ENCODE measurements at places on chromosomes 4 and X. TPM values are rescaled to one million over a fixed set of nuclear protein-coding genes. Genes with fewer than 3 reads are reported as not detected.

Gene GAGE13
- total RNA-seq, result not detected

Gene PLS3
- total RNA-seq, result 40.8 TPM

Gene MAGEA6
- not detected for total RNA-seq

Gene ESX1
- total RNA-seq, result not detected

Gene IBSP
- total RNA-seq, result not detected

Gene RHOH
- 0.67 TPM for total RNA-seq

GRCh38 chr4:126784966-126785580 lies 847.7 kb upstream of the INTU start:
- DNase-seq, result no peak

DNA sequence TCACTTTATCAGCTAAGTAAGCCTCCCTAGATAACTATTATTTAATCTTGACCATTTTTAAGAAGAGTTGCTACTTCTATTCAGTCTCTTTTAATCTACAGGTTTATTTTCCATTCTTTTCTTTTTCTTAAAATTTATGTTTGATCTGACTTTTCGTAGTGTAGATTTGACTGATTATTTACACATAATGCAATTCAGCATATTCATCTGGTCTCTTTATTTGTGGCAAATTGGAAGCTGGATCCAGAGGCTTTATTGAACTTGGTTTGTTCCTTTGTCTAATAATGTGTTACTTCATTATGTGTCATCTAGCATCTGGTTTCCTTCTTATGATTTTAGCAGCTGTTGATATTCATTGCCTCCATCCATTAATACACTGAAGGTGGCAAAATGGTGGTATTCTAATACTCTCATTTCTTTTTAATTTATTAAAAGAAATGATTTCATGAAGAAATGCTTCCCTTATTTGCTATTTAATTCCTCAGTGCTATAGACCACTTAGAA lies 113.0 kb downstream of the FBXW7 start:
- no peak for DNase-seq

DNA sequence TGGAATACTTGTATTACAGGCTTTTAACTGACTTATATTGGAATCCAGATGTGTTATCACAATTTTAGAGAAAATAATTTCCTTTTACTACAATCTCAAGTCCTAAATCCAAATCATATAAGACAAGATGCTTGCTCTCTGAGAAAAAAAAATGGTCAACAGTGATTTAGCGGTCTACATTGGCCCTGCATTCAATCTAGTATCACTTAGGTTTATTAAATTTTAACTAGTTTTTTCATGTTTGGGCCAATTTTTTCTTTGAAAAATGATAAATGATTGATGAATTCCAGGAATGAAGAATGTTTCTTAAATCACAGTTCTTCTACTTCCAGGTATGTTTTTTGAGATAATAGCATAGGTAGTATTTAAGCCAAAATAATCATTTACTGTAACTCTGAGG lies 2.8 kb upstream of the FGG start:
- DNase-seq, result no peak

- no peak for DNase-seq
These were observed 66.8 kb downstream of the SOWAHB start for GRCh38 chr4:76830964-76831703.

DNA sequence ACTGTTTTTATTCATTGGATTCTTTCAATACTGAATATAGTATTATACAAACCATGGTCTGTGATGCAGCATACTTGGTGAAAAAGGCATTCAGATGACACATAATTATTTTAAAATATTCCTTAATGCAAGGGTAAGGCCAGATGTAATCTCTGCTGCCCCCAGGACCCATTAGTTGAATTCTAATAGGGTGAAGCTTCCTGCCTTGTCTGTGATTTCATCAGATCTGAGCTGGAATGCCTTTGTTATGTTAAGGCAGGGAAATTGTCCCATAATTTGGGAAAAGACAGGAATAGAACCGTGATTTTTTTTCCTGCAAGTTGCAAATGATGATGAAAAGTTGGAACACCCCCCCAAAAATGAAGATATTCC lies 26.1 kb downstream of the ZRSR2 start:
- no peak for DNase-seq

DNA sequence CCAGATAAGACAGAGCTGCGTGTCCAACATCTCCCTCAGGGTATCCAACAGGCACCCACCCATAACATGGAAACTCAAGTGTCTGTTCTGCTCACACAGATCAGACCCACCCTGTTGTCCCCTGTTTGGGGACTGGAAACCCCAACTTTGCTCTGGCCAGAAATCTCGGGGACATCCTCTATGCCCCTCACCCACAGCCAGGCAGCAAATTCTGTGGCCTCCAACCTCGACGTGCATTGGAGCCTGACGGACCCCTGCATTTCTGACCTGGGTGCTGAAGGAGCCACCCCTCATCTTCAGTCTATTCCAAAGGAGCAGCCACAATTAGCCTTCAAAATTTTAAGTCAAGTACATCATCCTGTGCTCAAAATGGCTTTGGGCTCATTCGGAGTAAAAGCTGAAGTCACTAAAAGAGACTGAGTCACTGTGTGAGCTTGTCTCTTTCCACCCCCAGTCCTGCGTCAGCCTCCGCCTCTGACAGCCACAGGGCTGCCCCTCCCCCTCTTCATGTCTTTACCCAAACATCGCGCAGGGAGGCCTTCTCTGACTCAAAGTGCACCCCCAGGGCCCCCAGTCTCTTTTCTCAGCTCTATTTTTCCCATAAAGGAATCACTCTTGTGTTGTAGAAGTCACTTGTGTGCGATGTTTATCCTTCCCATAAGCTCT lies 24.4 kb upstream of the PDE6B start:
- no peak for DNase-seq

DNA sequence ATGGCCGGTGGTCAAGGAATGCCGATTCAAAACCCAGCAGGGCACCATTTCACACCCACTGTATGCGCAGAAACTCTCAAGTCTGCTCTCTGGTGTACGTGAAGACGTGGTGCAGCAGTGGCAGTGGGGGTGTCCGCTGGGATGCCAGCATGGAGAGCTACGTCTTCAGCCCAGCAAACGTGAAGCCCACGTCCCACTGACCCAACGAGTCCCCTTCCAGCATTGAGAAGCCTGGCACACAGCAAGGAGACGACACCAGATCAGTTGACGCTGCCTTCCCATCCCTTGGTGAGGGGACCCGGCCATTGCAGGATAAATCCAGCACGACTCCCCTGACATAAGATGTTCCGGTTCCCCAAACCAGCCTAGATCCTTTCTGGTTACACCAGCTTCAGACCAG lies 2.2 kb upstream of the PLXNB3 start:
- DNase-seq, result no peak

DNA sequence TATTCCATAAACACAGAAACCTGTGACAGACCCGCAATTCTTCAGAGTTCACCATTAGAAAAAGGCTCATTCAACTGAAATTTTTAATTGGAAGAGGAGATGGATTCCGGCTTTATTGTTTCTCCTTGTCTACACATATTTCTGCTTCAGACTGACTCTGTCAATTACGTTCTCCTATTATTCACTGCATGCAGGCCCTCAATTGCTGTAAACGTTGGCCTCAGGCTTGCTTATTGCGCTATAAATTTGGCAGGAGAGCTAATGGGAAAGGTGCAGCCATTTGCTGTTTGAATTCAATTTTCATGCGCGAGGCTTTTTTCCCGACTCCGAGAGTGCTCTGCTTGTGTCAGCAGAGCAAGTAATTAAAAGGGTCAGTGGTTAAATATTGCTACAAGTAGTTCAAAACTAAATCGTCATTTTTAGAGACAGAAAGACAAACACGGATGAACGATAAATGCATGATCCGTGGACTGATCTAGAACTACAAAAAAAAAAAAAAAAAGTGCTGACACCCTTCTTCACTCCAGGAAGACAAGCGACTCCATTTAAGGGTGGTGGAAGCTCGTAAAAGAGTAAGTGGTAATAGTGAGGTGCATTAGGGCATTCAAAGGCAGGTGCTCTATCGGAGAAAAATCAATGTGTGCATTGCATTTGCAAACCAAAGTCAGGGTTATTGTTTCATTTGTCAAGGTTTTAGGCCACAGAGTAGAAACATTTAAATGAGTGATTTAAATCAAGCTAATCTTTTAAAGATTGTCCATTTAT lies 841.6 kb upstream of the FRG1 start:
- DNase-seq, result no peak

All from left ventricle myocardium superior (tissue), 1 donor.